Stimulated activated CD8-positive, alpha-beta memory T cell treated with anti-CD3 and anti-CD28 coated beads, Interleukin-7, amount 100 ng/mL, for 24 hours (primary cell): ENCODE measurements at places on chromosomes 16 and 17.
A peak's percentile ranks its signal among the peaks of the same experiment; 100 is the strongest.

DNA sequence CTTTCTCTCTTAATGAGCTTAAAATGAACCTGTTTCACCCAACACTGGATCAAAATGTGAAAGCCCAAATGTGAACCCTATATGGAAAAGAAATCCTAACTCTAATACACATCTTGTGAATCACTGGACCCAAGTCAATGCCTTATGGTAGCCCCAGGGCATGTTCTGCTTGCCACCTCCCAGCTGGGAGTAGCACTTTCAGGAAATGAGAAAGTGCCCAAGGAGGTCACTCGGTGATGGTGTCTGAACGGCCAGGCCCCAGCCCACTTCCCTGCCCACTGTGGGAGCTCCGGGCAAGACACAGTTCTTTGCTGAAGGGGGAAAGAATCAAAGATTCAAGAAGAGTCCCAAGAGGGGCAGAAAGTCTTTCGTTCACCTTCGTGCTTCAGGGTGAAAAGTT, 46.1 kb downstream of the GTF3C1 start:
- DNase-seq: no peak

DNA sequence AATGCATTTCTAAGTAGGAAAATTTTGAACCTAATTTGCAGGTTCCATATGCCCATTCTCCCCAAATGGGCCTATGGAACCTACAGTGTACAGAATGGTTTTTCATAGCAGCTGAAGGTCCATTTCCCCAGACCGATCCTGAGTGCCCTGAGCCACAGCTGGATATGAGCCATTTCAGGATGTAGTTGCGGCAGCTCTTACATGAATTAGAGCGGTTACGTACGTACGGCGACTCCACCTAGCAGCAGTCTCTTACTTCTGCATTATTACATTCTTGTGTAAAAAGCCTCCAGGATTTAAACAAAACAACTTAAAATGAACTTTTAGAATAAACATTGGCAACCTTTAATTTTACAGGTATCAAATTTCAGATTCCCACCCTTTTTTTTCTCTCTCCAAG, 225.3 kb downstream of the SNX29 start:
- DNase-seq: no peak

GRCh38 chr16:11198828-11199227, 57.2 kb downstream of the SOCS1 start:
- no peak for DNase-seq

GRCh38 chr17:2814049-2814448, 17.8 kb downstream of the RAP1GAP2 start:
- DNase-seq: no peak

GRCh38 chr17:17937201-17937853, 34.9 kb downstream of the TOM1L2 start:
- no peak for DNase-seq

GRCh38 chr16:69350536-69351133, 951 bp downstream of the TMED6 start:
- DNase-seq: no peak

- DNase-seq: no peak
Observed at GRCh38 chr16:14452066-14452465, 178.0 kb downstream of the PARN start.

- DNase-seq: no peak
Observed at GRCh38 chr16:9402293-9402860, 310.9 kb downstream of the HAPSTR1 start.

DNA sequence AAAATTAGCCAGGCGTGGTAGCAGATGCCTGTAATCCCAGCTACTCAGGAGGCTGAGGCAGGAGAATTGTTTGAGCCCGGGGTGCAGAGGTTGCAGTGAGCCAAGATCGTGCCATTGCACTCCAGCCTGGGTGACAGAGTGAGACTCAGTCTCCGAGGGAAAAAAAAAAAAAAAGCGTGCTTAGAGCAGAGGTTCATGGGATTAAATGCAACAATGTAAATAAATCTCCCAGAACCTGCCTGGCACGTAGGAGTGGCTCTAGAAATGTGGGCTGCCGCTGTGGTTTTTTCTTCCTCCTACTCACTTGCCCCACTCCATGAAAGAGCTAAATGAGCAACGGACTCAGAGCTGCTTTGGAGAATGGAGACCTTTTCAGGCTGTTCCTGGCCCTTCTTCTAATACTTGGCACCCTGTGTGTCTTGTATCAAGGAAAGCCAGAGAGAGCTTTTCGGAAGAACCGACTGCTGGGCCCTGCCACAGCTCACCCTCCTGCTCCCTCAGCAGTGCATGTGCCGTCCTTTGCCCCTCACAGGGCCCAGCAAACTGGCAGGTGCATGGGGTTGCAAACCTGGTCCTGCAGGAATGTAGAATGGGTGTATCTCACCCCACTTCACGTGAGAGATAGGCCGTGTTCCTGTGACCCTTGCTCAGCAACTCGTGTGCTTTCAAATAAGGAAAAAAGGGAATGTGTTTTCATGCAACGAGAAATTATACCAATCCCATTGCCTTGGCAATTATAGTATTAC, 52.0 kb downstream of the LDHD start:
- DNase-seq: no peak

GRCh38 chr16:88690341-88691128, 4.2 kb upstream of the SNAI3 start:
- DNase-seq: no peak

- no peak for DNase-seq
Observed at GRCh38 chr17:7403043-7403726, 712 bp downstream of the TMEM256 start.

DNA sequence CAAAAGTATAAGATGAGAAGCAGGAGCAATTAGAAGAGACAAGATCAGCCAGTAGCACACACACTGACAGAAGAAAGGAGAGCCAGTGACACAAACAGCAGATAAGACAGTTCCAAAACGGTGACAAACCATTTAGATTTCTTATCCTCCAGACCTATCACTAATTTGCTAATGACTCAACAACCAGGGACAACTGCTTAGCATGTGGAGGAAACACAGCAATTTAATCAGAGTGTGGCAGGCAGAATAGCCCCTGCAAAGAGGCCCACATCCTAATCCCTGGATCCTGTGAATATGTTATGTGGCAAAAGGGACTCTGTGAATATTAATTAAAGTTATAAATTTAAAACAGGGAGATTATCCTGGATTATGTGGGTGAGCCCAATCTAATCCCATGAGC, 81.1 kb downstream of the CACNG1 start:
- no peak for DNase-seq

- no peak for DNase-seq
Observed at GRCh38 chr17:15106540-15106939, 158.6 kb downstream of the PMP22 start.

GRCh38 chr16:3431779-3432219, 11.5 kb downstream of the ZNF597 start:
- peak; percentile 49 for DNase-seq

DNA sequence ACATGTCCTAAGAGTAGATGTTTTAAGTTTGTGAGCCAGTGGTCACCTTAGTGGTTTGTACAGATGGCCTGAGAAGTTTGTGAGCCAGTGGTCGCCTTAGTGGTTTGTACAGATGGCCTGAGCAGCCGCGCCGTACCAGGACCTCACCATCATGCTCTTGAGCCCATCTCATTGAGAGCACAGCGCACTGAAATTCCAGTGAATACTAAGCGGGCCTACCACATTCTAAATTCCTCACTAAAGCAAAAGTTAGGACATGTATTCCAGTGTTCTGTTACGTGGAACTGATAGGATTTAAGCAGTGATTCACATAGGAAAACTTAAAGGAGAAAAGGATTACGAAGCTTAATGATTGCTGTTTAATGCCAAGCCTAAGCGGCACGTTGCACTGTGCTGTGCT, 3.9 kb downstream of the USP10 start:
- DNase-seq: no peak

GRCh38 chr16:57026778-57027062, 37.4 kb downstream of the NLRC5 start:
- no peak for DNase-seq

DNA sequence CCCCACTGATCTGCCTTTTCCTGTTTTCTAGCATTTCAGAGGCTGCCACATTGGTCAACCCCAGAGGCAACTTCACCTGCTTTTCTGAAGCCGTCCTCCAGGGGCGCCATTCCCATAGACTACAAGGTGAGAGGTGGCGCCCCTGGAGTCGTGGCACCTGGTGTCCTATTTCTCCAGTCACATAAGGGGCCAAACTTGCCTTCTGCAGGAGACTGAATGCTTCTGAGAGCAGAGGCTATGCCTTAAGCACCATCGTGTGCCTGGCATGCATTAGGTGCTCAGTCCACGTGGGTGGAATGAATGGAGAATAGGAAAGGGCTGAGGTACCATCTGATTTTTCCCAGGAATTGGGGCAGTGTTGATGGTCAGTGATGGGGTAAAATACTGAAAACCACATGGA, 164.8 kb downstream of the HAPSTR1 start:
- DNase-seq: no peak

DNA sequence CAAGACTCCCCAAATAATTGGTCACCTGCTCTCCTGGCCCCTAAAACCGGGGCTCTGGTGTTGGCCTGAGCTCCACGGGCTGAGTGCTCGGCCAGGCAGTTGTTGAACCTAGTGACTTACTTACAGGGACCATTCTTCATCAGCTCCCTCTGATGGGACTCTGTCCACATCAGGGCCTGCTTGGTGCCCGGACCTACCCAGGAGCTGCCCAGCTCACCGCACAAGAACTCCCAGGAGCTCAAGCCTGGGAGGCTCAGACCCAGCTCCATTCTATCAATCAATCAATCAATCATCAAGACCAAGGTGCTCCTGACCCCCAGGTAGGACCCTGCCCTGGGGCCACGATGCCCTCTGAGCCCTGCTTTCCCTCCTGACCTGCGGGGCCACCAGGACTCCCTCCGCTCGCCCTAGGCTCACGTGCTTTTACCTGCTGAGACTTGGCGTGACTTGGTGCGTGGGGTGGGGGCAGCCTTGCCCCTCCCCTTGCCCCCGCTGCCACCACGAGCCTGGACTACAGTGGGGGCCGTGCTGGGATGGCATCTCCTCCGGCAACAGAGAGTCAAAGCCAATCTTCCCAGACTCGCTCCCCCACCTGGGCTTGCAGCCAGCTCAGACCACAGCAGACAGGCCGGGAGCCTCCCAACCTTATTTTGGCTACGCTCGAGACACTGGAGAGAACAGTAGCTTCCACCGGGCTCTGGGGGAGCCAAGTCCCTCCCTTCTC, 15.7 kb downstream of the IL34 start:
- no peak for DNase-seq

DNA sequence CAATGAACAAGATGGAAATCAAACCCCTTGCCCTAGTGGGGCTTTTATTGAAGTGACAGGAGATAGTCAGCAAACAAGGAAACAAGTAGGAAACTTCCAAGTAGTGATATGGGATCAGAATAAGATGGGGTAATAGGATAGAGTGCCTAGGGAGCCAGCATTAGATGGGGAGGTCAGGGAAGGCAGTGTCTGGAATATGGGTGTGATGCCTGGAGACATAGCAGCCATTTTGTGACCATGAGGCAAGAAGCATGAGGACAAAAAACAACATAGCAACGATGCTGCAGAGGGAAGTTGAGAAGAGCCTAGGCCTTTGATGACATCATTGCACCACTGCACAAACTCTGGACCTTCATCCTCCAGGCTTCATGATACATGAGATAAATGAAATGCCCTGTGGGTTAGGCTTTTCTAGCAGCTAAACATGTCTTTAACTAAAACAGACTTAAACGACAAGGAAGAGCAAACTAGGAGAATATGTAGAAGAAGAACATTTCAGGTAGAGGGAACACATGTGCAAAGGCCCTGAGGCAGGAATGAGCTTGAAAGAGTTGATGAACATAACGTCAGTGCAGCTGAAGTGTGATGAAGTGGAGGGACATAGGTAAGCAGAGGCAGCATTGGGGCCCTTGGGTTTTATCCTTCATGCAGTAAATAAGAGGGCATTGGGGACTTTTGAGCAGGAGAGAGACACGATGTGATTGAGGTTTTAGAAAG, 18.2 kb upstream of the TMEM11 start:
- no peak for DNase-seq

GRCh38 chr17:14580499-14580898, 279.6 kb downstream of the HS3ST3B1 start:
- DNase-seq: no peak

GRCh38 chr16:56742030-56742984, 12.4 kb downstream of the NUP93 start:
- DNase-seq: no peak

DNA sequence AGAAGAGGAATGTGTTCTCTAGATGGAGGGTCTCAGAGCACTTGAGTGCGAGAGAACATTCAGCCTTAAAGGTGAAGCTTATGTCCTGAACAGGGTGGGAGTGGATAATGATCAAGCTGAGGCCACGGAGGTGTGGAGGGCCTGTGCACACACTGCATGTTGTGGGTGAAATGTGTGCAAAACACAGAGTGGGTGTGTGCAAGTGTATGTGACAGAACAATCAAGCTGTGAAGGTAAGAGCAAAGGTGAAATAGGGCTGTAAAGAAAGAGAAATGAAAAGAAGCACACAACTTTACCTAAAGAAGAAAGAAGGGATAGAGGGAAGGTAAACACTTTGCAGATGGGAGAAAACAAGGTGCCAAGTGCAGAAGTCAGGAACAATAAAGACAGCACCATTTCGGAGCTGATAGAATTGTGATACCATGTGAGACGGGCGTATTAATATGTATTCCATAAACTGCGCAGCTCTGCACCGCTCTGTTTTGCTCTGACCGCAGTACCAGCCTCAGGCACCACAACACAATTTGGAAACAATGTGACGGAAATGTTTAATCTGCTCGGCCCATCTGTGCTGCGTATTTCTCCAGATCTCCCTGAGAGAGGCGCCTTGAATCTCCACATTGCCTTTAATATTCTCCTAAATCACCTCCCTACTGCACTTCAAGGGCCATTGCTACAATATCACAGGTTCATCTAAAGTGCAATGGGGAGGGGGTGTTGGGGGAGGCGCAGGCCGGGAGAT, 40.6 kb downstream of the SNX11 start:
- DNase-seq: no peak
